ENCODE measurements at places on chromosomes 1 and 21.

GRCh38 chr1:85943945-85944344, 212.6 kb downstream of the COL24A1 start:
- no peak for DNase-seq

DNA sequence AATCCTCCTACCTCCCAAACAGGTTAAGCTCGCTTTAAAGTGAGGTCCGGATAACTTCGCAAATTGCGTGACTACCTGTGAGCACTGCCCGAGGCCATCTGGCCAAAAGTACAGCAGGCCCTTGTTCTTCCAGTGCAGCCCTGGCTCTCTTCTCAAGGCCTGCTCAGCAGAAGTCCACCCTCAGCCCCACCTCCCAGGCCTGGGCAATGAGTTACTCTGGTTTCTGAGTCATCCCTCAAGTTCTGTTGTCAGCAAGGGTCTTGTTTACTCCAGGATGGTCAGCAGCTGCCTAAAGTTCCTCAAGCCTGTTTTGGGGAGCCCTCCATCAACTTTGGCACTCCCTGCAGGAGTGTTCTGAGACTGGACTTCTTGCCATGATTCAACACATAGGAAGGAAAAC, 101.7 kb downstream of the BCAR3 start:
- DNase-seq, result no peak

- DNase-seq, result no peak
Observed at GRCh38 chr1:227763246-227764018, 28.2 kb downstream of the SNAP47 start.

DNA sequence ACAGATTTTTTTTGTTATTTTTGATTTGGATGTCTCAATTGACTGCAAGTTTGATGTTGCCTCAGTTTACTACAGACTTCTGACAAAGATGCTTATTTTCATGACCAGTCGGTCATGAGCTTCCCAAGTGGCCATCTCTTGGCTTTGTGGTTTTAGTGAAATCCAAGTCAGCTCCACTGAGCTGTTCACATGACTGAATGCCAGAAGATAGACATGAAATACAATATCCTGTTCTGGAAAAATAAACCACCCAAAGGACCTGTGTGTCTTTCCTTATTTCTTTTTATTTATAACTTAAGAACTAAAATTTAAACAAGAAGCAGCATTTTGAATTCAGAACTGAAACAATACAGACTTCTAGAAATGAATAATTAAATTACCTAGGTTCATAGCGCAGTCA, 89.3 kb downstream of the HMCN1 start:
- no peak for DNase-seq

DNA sequence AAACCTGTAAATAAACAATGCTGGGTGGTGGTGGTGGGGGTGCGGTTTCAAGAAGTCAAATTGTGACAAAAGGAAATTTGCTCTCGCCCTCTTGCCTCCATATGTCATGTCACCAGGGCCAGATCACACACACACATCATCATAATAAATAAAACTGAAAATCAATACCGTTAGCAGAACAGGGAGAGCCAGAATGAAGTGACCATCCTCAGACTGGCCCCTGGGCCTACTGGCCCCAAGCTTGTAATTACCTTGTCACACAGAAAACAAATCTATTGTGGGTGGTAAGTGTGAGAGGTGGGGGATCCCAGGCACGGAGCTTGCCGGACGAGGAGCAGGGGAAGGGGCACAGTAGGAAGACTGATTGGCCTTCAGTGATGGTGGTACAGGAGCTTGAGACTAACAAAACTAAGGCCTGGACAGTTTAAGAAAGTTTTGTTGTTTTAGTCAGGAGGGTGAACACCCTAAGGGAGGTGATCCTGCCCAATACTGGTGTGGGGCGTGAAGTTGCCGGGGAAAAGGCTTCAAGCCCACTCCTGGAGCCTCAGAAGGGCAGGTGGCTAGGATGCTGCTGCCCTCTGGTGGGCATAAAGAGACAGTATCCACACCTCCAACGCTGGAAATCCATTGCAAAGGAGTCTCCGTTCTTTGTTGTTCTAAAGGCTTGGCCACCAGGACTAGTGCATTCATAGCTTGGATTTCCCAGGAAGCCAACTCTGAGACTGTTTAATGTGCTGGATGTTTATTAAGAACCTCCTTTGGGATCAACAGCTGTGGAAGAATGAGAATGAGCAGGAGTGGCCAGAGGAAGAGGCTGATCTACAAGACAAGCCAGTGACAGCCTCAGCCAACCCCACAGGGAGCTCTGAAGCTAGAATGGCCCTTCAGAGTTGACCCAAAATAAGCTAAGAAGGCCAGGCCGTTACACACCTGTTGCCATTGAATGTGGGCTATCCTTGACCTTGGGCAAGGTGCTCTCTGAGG, 8.1 kb upstream of the C1orf216 start:
- no peak for DNase-seq

- no peak for DNase-seq
Observed at GRCh38 chr1:89670163-89670562, 37.2 kb downstream of the LRRC8C start.

- DNase-seq, result no peak
Observed at GRCh38 chr1:62487956-62488355, 51.1 kb downstream of the USP1 start.

DNA sequence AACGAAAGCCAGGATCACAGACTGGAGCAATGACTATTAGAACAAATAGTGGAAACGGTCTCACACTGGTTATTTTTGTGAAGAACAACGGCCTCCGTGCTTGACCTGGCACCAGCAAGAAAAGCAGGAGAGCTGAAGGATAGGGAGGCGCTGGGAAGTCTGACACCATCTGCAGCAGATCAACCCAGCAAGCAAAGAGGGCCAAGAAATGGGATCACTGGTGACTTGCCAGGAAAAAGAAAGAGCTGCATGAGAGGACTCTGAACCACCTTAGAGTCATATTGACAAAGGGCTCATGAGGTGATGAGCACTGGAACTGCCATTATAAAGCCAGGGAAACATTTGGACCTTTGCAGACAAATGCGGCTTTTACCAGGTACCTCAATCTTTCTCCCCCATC, 25.0 kb downstream of the MTOR start:
- no peak for DNase-seq

GRCh38 chr21:15514073-15514946, 215.5 kb upstream of the USP25 start:
- DNase-seq, result no peak

All from cortex of kidney (tissue), 1 donor.